Activated naive CD4-positive, alpha-beta T cell treated with anti-CD3 and anti-CD28 coated beads for 36 hours (primary cell): ENCODE measurements at places on chromosomes 7 and 10. TPM values are rescaled to one million over a fixed set of nuclear protein-coding genes. Genes with fewer than 3 reads are reported as not detected.

Gene CDNF
- total RNA-seq, result 1.6 TPM

Gene FAM241B
- total RNA-seq, result 12.3 TPM

Gene GRM8
- not detected for total RNA-seq

DNA sequence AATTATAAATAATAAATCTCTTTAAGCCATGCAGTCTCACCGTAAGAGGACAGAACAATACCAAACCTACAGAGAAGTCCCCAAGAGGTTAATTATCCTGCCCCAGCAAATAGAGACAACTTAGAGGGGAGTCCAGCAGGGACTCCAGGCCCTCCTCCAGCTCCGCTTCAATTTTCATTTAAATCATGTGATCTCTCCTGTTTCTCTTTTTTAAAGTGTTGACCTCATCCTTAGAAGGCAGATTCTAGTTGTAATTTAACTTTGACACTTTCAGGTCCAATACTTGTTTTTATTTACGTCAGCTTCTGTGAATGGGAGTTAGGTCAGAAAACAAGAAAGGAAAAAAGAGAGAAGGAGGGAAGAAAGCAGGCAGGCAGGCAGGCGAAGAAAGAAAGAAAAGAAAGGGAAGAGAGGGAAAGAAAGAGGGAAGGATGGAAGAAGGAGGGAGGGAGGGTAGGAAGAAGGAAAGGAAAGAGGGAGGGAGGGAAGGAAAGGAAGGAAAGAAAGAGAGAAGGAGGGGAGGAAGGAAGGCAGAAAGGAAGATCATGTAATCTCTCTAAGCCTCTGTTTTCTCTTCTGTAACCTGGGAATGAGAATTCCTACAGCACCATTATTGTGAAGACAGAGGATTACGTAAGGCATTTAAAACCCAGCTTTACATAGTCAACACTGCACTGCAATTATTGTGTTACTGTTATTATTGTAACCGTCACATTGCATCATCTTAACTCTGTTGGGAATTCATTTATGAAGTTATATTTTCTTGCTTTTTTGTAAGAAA lies 227.7 kb downstream of the SKIDA1 start:
- no peak overlapping the region for H3K4me3 ChIP-seq
- H3K36me3 ChIP-seq, result no peaks in the 10 kb centered on the region
- peaks cover 6% of the 10 kb centered on the region for H3K4me1 ChIP-seq

DNA sequence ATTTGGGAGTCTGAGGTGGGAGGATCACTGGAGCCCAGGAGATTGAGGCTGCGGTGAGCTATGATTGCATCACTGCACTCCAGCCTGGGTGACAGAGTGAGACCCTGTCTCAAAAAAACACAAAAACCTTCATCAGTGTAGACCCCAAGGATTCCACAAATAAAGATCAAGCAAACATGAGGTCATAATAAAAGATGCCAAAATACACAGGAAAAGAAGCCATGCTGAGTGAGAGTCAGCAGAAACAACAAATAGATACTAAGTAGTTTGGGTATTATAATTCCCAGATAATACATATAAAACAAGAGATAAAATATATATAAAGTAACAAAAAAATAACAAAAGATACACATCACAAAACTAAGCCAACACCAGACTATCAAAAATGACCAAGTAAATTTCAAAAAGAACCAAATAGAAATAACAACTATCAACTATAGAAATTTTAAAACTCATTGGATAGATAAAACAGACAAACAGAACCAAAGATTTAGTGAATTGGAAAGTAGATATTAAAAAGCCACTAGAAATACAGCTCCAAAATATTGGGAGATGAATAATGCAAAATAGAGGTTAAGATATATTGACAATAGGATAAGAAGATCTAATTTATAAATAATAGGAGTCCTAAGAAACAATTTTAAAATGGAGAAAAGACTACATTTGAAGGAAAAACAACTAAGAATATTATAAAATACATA lies 48.9 kb upstream of the FHIP2A start:
- H3K27ac ChIP-seq, result no peak overlapping the region
- DNase-seq, result no peak
- peaks cover 2% of the 10 kb centered on the region for H3K4me1 ChIP-seq
- no peaks in the 10 kb centered on the region for H3K36me3 ChIP-seq
- H3K4me3 ChIP-seq, result no peak overlapping the region

DNA sequence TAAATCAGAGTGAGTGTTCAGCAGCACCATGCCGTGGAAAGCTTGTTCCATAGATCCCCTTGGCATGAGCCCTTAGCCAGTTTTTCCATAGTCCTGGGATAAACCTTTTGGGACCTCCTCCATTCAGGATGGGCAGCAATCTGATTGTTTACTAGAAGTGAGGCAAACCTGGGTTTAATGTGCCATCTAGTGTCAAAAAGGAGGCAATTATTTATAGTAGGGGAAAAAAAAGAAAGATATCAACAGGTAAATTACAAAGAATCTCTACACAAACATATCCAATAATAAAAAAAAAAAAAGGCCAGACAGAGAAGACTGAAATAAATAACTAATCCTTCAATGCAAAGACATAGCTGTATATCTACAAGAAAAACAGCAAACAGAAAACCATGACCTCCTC lies 229.0 kb upstream of the STK17A start:
- peaks cover 20% of the 10 kb centered on the region for H3K27me3 ChIP-seq
- DNase-seq, result no peak
- no peaks in the 10 kb centered on the region for H3K36me3 ChIP-seq
- no peak overlapping the region for H3K4me3 ChIP-seq
- no peak overlapping the region for H3K27ac ChIP-seq
- H3K4me1 ChIP-seq, result no peaks in the 10 kb centered on the region

GRCh38 chr10:119517235-119518141 lies 25.0 kb downstream of the RGS10 start:
- H3K4me1 ChIP-seq, result peaks cover 70% of the 10 kb centered on the region
- peak overlapping the region; percentile 90 for H3K27ac ChIP-seq
- no peaks in the 10 kb centered on the region for H3K27me3 ChIP-seq
- peak; percentile 83 for DNase-seq
- peaks cover 54% of the 10 kb centered on the region for H3K36me3 ChIP-seq

GRCh38 chr7:90920336-90920735 lies 324.2 kb downstream of the CDK14 start:
- DNase-seq, result no peak
- no peak overlapping the region for H3K27ac ChIP-seq
- H3K27me3 ChIP-seq, result no peaks in the 10 kb centered on the region
- H3K4me1 ChIP-seq, result no peaks in the 10 kb centered on the region
- H3K4me3 ChIP-seq, result no peak overlapping the region

DNA sequence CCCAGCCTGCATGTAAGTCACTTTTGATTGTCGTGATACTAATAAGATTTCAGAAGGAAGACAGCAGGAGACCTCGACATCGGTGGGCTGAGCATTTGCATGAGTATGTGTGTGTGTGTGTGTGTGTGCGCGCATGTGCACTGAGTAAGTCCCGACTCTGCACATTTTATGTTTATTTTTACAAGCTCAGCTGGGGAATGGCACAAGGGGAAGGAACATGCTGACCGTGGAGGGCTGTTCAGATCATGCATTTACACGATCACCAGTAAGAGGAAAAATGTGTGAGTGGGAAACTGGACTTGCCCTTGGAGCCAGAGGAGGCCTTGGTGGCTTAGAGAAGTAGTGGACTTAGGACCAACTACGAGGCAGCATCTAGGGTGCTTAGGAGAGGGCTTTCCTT lies 41.3 kb downstream of the IL2RA start:
- no peaks in the 10 kb centered on the region for H3K27me3 ChIP-seq
- H3K36me3 ChIP-seq, result peaks cover 90% of the 10 kb centered on the region
- H3K4me3 ChIP-seq, result no peak overlapping the region
- no peak for DNase-seq

- DNase-seq, result no peak
- no peaks in the 10 kb centered on the region for H3K36me3 ChIP-seq
- no peaks in the 10 kb centered on the region for H3K4me1 ChIP-seq
- H3K27me3 ChIP-seq, result no peaks in the 10 kb centered on the region
- H3K4me3 ChIP-seq, result no peak overlapping the region
Measured at GRCh38 chr7:117808341-117808757, 64.9 kb downstream of the CTTNBP2 start.

- H3K4me1 ChIP-seq, result no peaks in the 10 kb centered on the region
- H3K27ac ChIP-seq, result no peak overlapping the region
- no peak overlapping the region for H3K4me3 ChIP-seq
- no peaks in the 10 kb centered on the region for H3K36me3 ChIP-seq
- peaks cover 3% of the 10 kb centered on the region for H3K27me3 ChIP-seq
Measured at GRCh38 chr7:117975476-117975875, 102.2 kb upstream of the CTTNBP2 start.

GRCh38 chr7:966291-967069 lies 8.9 kb downstream of the COX19 start:
- no peak for DNase-seq
- no peak overlapping the region for H3K27ac ChIP-seq
- peaks cover 11% of the 10 kb centered on the region for H3K36me3 ChIP-seq
- H3K27me3 ChIP-seq, result peaks cover 2% of the 10 kb centered on the region
- peaks cover 28% of the 10 kb centered on the region for H3K4me1 ChIP-seq
